Esophagus squamous epithelium (tissue), 5 donors: ENCODE measurements at places on chromosomes 4 and X. TPM values are rescaled to one million over a fixed set of nuclear protein-coding genes. Genes with fewer than 3 reads are reported as not detected.
A peak's percentile ranks its signal among the peaks of the same experiment; 100 is the strongest.

GPR78 gene
- 8.3 TPM for total RNA-seq

CETN2 gene
- total RNA-seq: 26.1 TPM

SPIN4 gene
- 9.0 TPM for total RNA-seq

PNMA5 gene
- not detected for total RNA-seq

NPNT gene
- total RNA-seq: 17.2 TPM

DNAAF6 gene
- total RNA-seq: not detected

GLOD5 gene
- total RNA-seq: not detected

GRK4 gene
- total RNA-seq: 3.4 TPM

RHOXF1 gene
- not detected for total RNA-seq

SHOX gene
- not detected for total RNA-seq

SRPX gene
- total RNA-seq: 4.0 TPM

DNA sequence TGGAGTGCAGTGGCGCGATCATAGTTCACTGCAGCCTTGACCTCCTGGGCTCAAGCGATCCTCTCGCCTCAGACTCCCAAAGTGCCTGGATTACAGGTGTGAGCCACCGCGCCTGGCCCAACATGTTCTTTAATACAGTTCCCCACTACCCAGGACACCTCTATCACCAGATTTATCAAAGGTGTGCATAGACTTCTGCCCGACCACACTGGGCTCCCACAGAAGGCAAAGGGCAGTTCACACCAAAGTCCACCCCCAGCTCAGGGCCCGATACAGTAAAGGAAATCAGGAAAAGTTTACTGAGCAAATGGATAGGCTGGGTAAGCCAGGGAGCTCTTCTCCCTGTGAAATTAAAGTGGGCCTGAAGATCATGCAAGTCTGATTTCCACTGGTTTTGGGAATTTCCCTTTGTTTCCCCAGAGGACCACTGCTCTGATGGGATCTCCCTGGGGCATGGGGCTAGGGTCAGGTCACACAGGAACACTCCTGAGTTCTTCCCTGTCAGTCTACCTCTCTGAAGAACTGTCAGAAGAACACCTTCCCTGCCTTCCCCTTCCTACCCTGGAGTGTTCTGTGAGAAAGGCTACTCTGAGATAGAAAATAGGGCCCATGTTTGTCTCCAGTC is 17.7 kb upstream of the PIM2 start:
- H3K4me1 ChIP-seq: no peaks in the 10 kb centered on the region
- H3K4me3 ChIP-seq: no peak overlapping the region
- H3K27me3 ChIP-seq: no peaks in the 10 kb centered on the region
- peaks cover 7% of the 10 kb centered on the region for H3K36me3 ChIP-seq
- H3K27ac ChIP-seq: peak overlapping the region; percentile 36
- no peak for DNase-seq

DNA sequence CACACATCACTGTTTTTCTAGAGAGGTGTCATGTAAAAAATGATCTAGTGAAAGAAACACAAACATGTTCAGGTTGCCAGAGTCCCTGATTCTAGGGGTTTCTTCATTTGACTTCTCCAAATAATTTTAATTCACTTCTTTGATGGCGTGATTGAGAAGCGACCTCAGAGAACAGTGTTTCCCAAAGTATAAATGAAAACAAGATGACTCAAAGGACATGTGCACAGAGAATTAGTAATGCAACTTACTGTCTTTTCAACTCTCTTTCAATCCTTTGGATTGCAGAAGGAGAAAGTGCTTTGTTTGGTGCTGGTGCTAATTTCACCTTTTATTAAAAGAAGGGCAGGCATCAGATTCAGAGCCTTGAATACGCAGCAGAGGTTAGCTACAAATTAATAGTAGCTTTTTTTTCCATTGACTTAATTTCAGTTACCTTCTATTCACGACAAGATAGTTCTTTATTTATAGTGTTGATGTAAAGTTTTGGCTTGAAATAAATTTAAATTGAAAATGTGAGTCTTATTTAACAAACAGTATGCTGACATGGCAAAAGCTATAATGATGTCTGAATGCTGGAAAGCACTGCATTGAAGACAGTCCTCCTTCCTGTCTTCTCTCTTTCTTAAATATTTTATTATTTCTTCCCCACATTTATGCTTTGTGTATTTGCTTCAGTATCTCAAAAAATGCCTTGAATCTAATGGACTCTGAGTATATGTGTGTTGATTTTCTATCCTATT is 85.1 kb downstream of the SLC10A7 start:
- peaks cover 5% of the 10 kb centered on the region for H3K4me1 ChIP-seq
- H3K36me3 ChIP-seq: no peaks in the 10 kb centered on the region
- H3K27ac ChIP-seq: no peak overlapping the region

GRCh38 chr4:42711496-42711895 is 54.6 kb upstream of the ATP8A1 start:
- H3K27me3 ChIP-seq: no peaks in the 10 kb centered on the region
- H3K4me3 ChIP-seq: no peak overlapping the region
- no peaks in the 10 kb centered on the region for H3K36me3 ChIP-seq
- H3K27ac ChIP-seq: no peak overlapping the region

- H3K27ac ChIP-seq: no peak overlapping the region
- no peak for DNase-seq
- no peaks in the 10 kb centered on the region for H3K27me3 ChIP-seq
- no peaks in the 10 kb centered on the region for H3K36me3 ChIP-seq
Measured at GRCh38 chrX:103407776-103408175, 31.4 kb downstream of the BEX3 start.

GRCh38 chr4:25112366-25112994 is 47.8 kb downstream of the SEPSECS start:
- no peaks in the 10 kb centered on the region for H3K36me3 ChIP-seq
- no peak for DNase-seq
- H3K4me1 ChIP-seq: no peaks in the 10 kb centered on the region
- H3K4me3 ChIP-seq: no peak overlapping the region
- no peak overlapping the region for H3K27ac ChIP-seq
- no peaks in the 10 kb centered on the region for H3K27me3 ChIP-seq

DNA sequence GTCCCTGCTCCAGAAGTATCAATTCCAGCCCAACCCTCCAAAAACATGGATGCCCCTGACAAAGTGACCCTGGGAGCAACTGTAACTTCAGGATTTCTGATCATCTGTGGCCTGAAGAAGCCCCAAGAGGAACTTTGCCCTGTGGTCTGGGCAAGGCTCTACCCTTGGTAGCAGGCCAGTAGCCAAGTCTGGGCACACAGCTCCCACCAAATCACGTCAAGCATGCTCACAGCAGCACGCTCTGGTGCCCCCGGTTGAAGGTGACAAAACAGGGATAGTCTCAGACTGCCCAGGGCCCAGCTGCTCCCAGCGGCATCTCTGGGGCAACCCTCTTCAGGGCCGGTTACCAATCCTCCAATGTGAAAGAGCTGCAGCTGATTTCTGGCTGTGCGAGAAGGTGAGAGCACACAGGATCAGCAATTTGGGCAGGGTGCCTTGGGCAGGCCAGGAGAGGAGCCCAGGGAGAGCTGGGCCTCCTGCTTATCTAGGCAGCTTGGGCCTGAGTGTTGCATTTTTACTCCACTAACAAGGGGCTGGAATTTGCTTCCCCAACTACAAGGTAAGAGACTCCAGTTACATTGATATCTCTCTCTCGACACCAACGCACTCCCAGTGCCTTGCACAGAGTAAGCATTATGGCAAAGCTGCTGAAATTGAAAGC is 418.1 kb downstream of the BCOR start:
- DNase-seq: no peak
- H3K36me3 ChIP-seq: no peaks in the 10 kb centered on the region
- no peak overlapping the region for H3K27ac ChIP-seq

- H3K4me1 ChIP-seq: no peaks in the 10 kb centered on the region
- DNase-seq: no peak
- H3K27me3 ChIP-seq: no peaks in the 10 kb centered on the region
- no peak overlapping the region for H3K27ac ChIP-seq
Measured at GRCh38 chr4:105128208-105128607, 18.5 kb upstream of the TET2 start.

DNA sequence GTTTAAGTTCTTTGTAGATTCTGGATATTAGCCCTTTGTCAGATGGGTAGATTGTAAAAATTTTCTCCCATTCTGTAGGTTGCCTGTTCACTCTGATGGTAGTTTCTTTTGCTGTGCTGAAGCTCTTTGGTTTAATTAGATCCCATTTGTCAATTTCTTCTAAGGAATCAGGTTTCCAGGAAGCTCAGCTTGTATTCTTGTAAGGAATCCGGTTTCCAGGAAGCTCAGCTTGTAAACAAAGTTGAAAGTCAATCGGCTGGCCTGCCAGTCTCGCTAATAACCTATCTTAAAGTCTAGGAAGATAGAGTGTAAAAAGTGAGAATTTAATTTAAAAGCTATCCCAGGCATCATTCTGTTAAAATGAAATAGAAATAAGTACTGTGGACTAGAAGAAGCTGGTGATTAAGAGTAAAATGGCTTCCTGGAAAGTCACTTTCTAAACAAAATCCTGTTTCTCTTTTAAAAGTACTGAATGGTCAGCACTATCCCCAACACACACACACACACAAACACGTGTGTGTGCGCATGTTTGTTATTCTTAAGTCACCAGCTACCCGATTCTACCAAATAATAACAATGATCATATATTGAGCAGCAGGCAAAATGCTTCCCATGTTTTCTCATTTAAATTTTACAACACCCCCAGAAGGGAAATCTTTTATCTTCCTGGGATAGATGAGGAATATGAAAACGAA is 171.7 kb downstream of the PAPSS1 start:
- no peak overlapping the region for H3K27ac ChIP-seq
- no peak for DNase-seq
- no peaks in the 10 kb centered on the region for H3K4me1 ChIP-seq
- no peaks in the 10 kb centered on the region for H3K36me3 ChIP-seq
- no peak overlapping the region for H3K4me3 ChIP-seq

- H3K36me3 ChIP-seq: no peaks in the 10 kb centered on the region
- H3K27ac ChIP-seq: no peak overlapping the region
- no peak for DNase-seq
- H3K27me3 ChIP-seq: no peaks in the 10 kb centered on the region
Measured at GRCh38 chr4:115274545-115274944, 161.1 kb upstream of the NDST4 start.

GRCh38 chr4:154467886-154468285 is 23.7 kb downstream of the DCHS2 start:
- H3K4me1 ChIP-seq: peaks cover 2% of the 10 kb centered on the region
- H3K4me3 ChIP-seq: no peak overlapping the region
- DNase-seq: no peak
- H3K36me3 ChIP-seq: no peaks in the 10 kb centered on the region
- no peaks in the 10 kb centered on the region for H3K27me3 ChIP-seq
- H3K27ac ChIP-seq: no peak overlapping the region

- H3K4me1 ChIP-seq: no peaks in the 10 kb centered on the region
- no peak overlapping the region for H3K4me3 ChIP-seq
- no peaks in the 10 kb centered on the region for H3K27me3 ChIP-seq
- no peak overlapping the region for H3K27ac ChIP-seq
Measured at GRCh38 chrX:16185725-16186136, 18.4 kb downstream of the MAGEB17 start.

DNA sequence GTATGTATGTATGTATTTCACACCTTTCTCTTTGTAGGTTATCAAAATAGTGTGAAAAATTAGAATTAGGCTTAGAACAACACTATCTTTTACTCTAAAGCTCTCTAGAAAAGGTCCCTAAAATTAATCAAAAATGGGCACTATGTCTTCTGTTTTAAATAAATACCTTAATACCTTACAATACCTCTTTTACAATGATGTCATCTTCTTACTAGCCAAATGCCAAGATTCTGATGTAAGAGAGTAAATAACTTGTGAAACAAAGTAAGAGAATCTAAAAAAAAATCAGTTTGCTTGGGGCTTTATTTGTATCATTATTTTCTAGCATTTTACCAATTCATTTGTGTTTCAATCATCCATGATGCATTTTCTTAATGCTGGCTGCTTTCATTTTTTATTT is 402.2 kb upstream of the MAGEB2 start:
- H3K4me1 ChIP-seq: no peaks in the 10 kb centered on the region
- no peaks in the 10 kb centered on the region for H3K36me3 ChIP-seq
- no peak for DNase-seq
- no peaks in the 10 kb centered on the region for H3K27me3 ChIP-seq
- no peak overlapping the region for H3K4me3 ChIP-seq
- no peak overlapping the region for H3K27ac ChIP-seq

DNA sequence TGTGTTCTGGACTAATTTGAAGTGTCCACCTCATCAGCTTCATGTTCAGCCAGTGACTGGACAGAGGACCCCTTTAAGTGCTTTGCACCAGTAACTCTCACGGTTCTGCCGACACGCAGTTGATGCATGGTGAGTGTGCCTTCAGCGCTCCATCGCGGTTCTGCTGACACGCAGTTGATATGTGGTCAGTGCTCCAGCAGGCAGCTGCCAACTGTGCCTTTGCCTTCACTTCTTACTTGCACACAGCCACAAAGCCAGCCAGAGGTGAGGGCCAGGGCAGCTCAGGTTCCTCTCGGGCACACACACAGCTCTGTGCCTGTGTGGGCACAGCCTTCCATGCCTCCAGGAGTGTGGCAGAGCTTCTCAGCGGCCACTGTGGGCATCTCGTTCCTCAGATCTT is 12.4 kb downstream of the NKX1-1 start:
- no peak overlapping the region for H3K27ac ChIP-seq
- no peak for DNase-seq
- no peaks in the 10 kb centered on the region for H3K36me3 ChIP-seq
- H3K27me3 ChIP-seq: peaks cover 2% of the 10 kb centered on the region
- H3K4me3 ChIP-seq: no peak overlapping the region
- H3K4me1 ChIP-seq: no peaks in the 10 kb centered on the region

DNA sequence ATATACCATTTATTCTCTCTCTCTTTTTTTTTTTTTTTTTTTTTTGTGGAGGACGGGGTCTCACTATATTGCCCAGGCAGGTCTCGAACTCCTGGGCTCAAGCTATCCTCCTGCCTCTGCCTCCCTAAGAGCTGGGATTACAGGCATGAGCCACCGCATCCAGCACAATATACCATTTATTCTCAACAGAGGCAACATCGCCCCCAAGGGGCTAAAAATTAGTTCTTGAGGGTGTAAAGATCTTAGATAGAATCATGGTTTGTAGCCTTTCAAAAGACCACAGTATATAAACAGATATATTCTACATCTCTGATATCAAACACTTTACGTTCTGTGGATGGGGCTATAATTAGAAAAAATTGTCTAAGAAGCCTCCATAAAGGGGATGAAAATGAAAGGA is 39.8 kb upstream of the TCEAL2 start:
- DNase-seq: no peak
- no peak overlapping the region for H3K27ac ChIP-seq
- H3K4me1 ChIP-seq: no peaks in the 10 kb centered on the region
- H3K27me3 ChIP-seq: no peaks in the 10 kb centered on the region
- no peak overlapping the region for H3K4me3 ChIP-seq

- no peak overlapping the region for H3K27ac ChIP-seq
- no peaks in the 10 kb centered on the region for H3K27me3 ChIP-seq
- H3K36me3 ChIP-seq: no peaks in the 10 kb centered on the region
- H3K4me3 ChIP-seq: no peak overlapping the region
Measured at GRCh38 chr4:73446336-73446938, 10.4 kb downstream of the AFP start.
